ENCODE measurements at places on chromosomes 3 and 15.

DNA sequence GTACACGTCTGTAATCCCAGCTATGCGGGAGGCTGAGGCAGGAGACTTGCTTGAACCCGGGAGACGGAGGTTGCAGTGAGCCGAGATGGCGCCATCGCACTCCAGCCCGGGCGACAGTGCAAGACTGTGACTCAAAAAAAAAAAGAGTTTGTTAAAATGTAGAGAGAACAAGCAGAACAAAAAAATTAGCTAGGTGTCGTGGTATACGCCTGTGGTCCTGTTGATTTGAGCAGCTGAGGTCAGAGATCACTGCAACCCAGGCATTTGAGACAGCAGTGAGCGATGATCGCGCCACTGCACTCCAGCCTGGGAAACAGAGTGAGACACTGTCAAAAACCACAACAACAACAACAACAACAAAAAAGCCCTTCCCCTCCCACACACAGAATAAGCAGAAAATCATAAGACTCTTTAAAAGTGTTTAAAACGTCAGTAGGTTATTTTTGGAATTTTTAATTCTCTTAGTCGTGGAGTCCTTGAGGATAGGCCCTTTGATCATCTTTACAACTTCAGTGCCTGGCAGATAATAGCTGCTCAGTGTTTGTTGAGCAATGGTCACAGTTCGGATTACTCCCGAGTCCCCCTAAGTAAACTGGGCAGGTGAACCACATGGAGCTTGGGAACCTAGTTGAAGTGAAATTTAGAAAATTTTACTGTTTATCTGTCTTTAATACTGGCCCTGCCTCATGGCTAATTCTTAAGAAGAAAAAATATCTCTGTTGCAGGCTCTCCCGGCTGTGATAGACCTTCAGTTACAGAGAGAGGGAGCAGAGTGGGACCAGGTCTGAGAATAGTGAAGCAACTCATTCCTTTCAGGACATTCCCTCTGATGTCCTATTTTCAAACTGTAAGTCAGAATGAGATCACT, 6.2 kb downstream of the NIPA2 start:
- no peak for DNase-seq

DNA sequence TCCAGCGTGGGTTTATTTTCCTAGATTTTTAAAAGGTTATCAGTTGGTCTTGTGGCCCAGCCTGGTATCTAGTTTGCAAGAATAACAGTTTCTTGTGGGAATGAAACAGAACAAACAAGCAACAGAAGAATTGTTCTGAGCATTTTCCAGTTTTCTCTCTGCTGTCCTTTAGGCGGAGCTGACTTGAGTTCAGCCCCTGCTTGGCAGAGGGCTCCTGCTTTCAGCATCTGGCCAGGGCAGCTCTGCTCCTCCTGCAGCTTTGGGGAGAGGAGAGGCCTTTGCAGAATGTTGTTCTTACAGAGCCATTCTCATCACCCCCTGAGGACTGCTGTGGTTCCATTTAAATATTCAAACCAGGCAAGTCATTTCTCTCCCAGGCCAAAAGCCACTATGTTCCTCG, 117.7 kb downstream of the ALDH1A2 start:
- DNase-seq, result no peak

GRCh38 chr3:112786002-112786590, 60.6 kb downstream of the CD200R1L start:
- DNase-seq, result no peak

GRCh38 chr3:108713816-108714215, 43.4 kb downstream of the RETNLB start:
- no peak for DNase-seq

DNA sequence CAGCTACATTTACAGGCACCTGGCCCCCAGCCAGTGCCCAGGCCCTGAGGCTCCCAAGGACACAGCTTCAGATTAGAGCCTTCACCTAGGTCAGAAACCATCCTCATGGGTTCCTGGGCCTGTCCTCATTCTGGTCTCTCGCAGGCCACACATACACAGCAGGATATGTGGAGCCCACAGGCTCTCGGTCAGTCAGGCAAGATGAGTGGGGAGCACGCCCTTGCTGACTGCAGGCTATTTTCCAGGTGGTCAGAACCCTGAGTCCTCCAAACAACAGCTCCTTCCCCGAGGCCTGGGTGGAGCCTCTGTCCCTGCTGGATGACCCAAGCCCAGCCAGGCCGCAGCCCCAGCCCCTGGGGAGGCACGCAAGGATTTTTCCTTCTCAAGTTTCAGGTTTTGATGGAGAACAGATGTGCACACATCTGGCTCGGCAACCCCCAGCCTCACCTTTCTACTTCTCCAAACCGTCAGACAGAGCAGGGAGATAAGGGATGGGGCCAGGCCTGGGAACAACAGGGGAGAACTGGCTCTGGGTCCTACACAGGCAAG, 1.6 kb downstream of the STRA6 start:
- DNase-seq, result no peak

DNA sequence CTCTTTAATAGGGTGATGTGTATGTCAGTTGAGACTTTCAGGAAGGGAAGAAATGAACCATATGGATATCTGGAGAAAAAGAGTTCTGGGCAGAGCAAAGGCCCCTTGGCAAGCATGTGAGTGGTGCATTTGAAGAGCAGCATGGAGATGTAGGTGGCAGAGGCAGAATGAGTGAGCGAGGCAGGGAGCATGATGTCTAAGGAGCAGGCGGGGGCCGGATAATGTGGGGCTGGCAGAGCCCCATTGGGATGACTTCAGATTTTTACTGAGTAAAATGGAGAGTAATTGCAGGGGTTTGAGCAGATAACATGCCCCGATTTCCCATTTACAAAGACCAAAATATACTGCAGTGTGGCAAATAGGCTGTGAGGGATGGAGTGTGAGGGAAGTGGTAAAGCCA, 52.9 kb upstream of the PLCL2 start:
- DNase-seq, result no peak

- DNase-seq, result no peak
Observed at GRCh38 chr15:86691091-86691663, 611.5 kb downstream of the AGBL1 start.

DNA sequence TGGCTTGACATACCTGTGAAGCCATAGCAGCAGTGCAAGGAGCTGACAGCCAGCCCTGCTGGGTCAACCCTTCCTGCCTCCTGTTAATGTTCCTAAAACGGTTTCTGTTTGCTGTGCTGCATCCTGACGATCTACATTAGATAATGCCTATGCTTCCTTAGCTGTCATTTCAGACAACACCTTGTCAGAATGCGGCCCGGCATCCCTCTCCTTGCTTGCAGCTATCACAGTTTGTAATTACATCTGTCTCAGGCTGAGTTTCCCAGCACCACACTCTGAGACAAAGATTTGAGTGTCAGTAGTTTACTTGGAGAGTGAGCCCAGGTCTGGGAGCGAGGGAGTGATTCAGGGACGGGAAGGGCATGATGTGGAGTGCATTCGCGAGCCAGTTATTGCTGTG, 9.0 kb downstream of the TRH start:
- DNase-seq, result no peak

GRCh38 chr3:16940769-16941700, 56.3 kb downstream of the PLCL2 start:
- no peak for DNase-seq

- no peak for DNase-seq
Observed at GRCh38 chr15:40754574-40754882, 526 bp downstream of the RMDN3 start.

GRCh38 chr3:440826-441225, 244.3 kb downstream of the CHL1 start:
- no peak for DNase-seq

DNA sequence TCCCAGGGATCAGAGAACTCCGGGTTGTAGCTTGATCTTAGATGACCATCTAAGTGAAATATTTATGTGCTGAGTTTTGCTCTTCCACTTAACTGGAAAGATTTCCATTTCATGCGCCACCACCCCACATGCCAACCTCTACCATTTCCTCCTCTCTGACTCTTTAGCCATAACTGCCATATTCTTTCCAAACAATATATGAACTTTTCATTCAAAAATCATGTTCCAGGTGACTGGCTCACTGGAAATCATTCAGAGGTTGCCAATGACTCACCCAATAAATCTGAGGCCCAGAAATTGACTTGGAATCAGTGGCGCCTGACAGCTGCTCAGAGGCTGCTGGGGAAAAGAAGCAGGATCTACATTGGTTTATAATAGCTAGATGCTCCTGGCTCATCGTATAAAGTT, 31.6 kb upstream of the FAM174B start:
- DNase-seq, result no peak

DNA sequence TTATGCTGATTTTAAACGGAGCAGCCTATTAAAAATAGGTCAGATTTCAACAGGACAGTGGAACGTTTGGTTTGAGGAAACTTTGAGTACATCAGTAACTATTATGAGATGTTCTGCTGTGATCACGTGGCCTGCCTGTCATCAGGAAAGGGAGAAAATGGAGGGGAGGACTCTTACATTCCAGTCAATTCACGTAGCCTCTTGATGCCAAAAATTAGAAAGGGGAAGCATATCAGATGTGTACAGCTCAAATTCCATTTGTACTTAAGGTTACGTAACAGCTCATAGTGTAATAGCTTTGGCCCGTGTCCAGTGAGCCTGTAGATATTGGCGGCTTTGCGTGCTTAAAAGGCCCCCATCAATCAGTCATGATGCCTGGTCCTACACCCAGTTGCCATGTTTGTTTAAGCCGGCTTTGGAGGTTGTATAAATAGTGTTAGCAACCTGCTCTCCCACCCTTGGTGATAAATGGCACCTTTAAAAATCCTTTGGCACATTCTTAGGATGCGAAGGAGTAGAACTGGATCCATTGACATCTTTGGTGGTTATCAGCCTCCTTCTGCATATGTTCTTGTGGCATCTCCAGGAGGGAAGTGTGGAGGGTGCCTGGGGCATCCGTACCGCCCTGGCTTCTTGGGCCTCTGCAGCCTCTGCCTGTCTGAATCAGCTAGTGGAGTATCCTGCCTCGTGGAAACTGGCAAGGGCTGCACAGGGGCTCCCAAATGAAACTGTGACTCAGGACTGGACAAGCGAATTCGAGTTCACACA, 163.9 kb downstream of the THSD4 start:
- no peak for DNase-seq

All from esophagus squamous epithelium (tissue), 5 donors.